Karpas-422 (cell line): ENCODE measurements at places on chromosomes 7 and 10. TPM values are rescaled to one million over a fixed set of nuclear protein-coding genes. Genes with fewer than 3 reads are reported as not detected.

- DNase-seq: no peak
Observed at GRCh38 chr7:144786079-144786478, 49.8 kb downstream of the TPK1 start.

DNA sequence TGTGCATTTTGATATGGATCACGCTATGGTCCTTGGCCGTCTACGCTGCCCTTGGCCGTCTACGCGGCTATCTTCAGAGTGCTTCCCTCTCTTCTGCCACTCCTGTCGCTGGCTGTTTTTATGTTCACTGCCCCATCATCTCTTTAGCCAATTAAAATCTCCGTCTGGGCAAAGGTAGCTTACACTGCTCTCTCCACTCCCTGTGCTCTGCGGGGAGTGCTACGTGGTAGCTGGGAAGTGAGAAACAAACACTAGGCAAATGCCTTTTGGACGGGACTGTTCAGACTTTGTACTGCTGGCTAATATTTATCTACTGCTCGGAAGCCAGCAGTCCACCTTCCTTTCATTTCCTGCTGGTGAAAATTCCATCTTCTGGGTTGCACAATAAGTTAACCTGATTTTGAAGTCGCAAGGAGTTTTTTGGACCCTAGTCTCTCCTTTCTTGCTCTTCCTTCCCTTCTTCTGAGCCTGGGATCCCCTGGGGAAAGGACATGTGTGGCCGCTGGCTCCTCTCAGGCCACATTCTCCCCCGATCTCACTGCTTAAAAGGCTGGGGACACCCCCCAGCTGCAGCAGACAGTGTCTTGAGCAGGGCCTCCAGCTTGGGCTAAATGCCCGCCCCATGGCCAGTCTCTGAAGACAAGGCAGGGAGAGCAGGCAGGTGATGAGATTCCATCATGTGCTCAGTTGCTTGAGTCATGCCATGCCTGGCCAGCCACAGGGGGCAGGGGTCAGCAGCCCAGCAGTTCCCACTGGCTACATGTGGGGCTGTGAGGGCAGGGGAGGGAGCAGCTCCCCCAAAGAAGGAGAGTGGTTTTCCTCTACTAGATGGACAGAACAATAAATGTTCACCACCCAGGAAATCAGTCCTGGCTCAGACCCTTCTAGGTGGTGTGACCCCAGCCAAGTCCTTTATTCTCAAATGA lies 25.5 kb upstream of the RBM33 start:
- no peak for DNase-seq

GPC2 gene
- 1.9 and 5.3 TPM in 2 replicates for total RNA-seq

- DNase-seq: no peak
Observed at GRCh38 chr10:130483691-130484467, 347.7 kb downstream of the GLRX3 start.

DNA sequence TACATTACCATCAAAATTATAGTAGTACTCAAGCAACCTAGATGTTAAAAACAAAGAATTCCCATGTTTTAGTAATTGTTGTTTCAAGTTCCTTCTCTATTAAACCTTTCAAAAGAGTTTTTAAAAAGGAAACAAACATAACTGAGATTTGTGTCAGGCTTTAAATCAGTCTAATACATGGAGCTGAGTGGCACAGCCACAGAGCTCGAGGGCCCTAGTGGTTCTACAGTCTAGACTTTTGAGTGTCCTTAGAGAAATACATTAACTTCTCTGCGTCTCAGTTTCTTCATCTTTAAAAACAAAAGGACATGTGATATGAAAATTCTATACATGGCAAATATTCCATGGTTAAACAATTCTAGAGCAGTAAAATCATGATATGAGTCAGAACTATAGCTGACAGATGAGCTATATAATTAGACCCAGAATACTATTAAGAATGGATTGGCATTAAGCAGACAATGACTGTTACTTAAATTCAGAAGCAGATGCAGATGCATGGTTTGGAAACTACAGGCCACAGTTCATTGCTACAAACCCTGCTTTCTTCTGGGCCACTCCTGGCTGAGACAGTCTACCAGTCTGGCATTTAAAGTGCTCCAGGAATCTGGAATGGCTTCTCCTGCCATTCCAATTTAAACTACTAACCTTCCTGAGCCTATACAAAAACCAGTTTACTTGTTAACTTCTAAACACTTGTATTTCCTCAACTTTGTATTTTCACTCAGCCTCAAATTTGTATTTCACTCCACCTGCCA lies 77.4 kb downstream of the EPC1 start:
- DNase-seq: no peak

HOXA9 gene
- total RNA-seq: not detected in 2 replicates

DNA sequence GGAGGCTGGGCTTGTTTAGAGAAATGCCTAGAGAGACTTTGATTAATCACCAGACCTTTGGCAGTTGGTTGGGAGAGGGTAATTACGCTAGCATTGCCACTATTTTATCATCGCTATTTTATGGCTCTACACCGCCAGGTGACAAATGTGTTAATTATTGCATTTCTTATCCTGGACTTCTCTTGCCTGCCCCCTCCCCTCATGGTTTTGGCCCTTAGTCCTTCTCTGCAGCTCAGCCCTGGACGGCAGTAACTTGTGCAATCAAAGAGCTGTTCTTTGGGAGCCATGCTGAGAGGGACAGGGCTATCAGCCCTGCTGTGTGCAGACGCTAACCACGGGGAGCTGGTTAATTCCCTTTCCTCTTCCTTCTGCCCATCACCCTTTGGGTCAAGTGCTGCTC lies 585.0 kb downstream of the AUTS2 start:
- DNase-seq: no peak
